ENCODE measurements at places on chromosomes 1 and 21. TPM values are rescaled to one million over a fixed set of nuclear protein-coding genes. Genes with fewer than 3 reads are reported as not detected.

GRCh38 chr1:28163496-28164161 is 12.9 kb downstream of the PTAFR start:
- DNase-seq, result peak; percentile 93
- H3K27me3 ChIP-seq, result no peaks in the 10 kb centered on the region
- H3K4me3 ChIP-seq, result no peak overlapping the region
- peaks cover 19% of the 10 kb centered on the region for H3K4me1 ChIP-seq
- no peaks in the 10 kb centered on the region for H3K36me3 ChIP-seq
- peak overlapping the region; percentile 36 for H3K27ac ChIP-seq

Gene RAVER2
- total RNA-seq, result 20.3 TPM

GRCh38 chr1:69567652-69568420 is at the start of gene LRRC7:
TSS of gene LRRC7 (plus strand) at chr1:69567922. CDS start at chr1:69568640, 718 bp downstream.
- peak within 1 kb of the TSS; percentile 88 for H3K27ac ChIP-seq
- DNase-seq, result peak; percentile 62
- H3K4me1 ChIP-seq, result peaks cover 4% of the 10 kb centered on the region
- H3K4me3 ChIP-seq, result peak within 1 kb of the TSS; percentile 63
- H3K27me3 ChIP-seq, result peaks cover 8% of the 10 kb centered on the region
- H3K36me3 ChIP-seq, result no peaks in the 10 kb centered on the region

DNA sequence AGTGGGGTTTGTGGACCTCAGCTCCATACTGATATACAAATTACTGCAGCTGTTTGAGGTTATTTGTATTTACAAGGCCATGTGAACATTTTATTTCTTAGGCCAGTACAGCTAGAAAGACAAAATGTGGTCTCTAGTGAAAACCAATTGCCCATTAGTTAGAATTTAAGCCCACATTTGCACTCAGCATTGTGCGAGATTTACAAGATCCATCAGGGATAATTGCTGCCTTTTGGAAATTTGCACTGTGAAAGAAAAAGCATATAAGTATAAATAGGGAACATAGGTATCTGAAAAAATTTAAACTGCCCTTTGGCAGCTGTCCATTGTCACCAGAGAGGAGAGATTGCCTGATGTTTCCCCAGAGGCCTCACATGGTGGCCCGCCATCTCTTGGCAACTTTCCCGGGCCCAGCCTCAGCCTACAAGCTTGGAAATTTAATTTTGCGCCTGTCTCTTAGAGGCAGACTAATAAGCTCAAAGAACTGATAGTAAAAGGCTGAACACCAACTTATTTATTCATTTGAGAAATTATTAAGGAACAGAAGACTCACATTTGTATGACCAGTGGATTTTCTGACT is 120.7 kb downstream of the MAP3K21 start:
- peaks cover 5% of the 10 kb centered on the region for H3K4me1 ChIP-seq
- peak; percentile 48 for DNase-seq
- no peak overlapping the region for H3K27ac ChIP-seq
- no peaks in the 10 kb centered on the region for H3K36me3 ChIP-seq
- no peaks in the 10 kb centered on the region for H3K27me3 ChIP-seq
- no peak overlapping the region for H3K4me3 ChIP-seq

DNA sequence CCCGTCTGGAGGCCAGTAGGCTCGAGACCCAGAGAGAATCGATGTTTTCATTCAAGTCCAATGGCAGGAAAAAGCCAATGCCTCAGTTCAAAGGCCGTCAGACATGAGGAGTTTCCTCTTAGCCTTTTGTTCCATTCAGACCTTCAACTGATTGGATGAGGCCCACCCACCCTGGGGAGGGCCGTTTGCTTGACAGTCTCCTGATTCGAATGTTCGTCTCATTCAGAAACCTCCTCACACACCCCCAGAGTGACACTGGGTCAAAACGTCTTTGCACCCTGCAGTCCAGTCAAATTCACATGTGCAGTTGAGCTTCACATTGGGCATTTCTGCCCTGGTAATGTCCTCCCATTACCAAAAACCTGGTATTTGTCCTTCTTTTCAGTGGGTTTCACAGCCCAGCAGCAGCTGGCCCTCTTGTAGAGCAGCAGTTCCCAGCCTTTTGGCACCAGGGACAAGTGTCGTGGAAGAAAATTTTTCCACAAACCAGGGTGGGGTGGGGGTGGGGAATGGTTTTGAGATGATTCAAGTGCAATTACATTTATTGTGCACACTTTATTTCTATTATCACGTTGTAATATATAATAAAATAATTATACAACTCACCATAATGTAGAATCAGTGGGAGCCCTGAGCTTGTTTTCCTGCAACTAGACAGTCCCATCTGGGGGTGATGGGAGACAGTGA is 40.1 kb downstream of the RSPH1 start:
- no peak for DNase-seq
- H3K27ac ChIP-seq, result no peak overlapping the region
- no peak overlapping the region for H3K4me3 ChIP-seq

- no peak for DNase-seq
- peaks cover 24% of the 10 kb centered on the region for H3K27me3 ChIP-seq
- peaks cover 31% of the 10 kb centered on the region for H3K4me1 ChIP-seq
- H3K27ac ChIP-seq, result no peak overlapping the region
These were observed 175.4 kb upstream of the EDN2 start for GRCh38 chr1:41659903-41660302.

Gene SPRR2B
- total RNA-seq, result not detected

Gene MIXL1
- 0.50 TPM for total RNA-seq

GRCh38 chr1:65255035-65255655 is 54.2 kb upstream of the DNAJC6 start:
- no peaks in the 10 kb centered on the region for H3K27me3 ChIP-seq
- no peaks in the 10 kb centered on the region for H3K36me3 ChIP-seq
- peak overlapping the region; percentile 17 for H3K27ac ChIP-seq
- peaks cover 8% of the 10 kb centered on the region for H3K4me1 ChIP-seq
- DNase-seq, result no peak

DNA sequence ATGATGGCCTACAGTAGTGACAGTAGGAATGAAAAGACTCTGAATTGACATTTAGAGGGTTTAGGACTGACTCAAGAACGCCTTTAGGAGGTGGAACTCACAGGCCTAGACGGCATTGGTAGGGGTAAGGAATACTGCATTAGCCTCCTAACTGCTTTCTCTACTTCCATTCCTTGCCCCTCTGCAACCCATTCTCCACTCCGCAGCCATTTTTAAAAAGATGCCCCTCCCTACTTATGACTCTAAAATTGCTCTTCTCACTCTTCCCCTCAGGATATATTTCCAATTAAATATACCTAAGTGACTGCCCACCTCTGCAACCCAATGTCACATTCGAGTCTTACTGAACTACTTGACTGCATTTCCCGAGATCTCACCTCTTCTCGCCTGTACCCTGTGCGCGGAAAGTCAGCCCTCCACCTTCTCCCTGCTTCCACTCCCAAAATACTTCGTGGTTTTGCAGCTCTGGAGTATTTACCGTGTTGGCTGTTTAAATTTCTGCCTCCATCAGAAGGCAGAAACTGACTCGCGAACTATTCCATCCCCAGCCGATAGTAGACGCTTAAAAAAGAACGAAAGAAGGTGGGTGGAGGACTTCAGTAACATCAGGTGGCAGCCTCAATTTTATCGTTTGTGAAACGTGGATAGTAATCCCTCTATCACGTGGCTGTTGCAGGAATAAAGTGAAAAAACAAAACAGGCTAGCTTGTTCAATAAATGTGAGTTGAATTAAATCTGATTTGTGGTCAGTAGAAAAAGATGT is 1.1 kb upstream of the YBX1 start:
- no peaks in the 10 kb centered on the region for H3K27me3 ChIP-seq
- H3K4me3 ChIP-seq, result peak overlapping the region; percentile 92
- peaks cover 7% of the 10 kb centered on the region for H3K36me3 ChIP-seq
- peak overlapping the region; percentile 94 for H3K27ac ChIP-seq
- peak; percentile 64 for DNase-seq
- peaks cover 5% of the 10 kb centered on the region for H3K4me1 ChIP-seq

Gene TRIM45
- total RNA-seq, result 6.8 TPM

- no peaks in the 10 kb centered on the region for H3K4me1 ChIP-seq
- peak overlapping the region; percentile 71 for H3K27ac ChIP-seq
- no peaks in the 10 kb centered on the region for H3K36me3 ChIP-seq
- H3K4me3 ChIP-seq, result no peak overlapping the region
- H3K27me3 ChIP-seq, result no peaks in the 10 kb centered on the region
- no peak for DNase-seq
These were observed 351.3 kb upstream of the SGIP1 start for GRCh38 chr1:66182551-66183178.

Gene RNU1-3
- total RNA-seq, result 29,651 TPM

- no peaks in the 10 kb centered on the region for H3K36me3 ChIP-seq
- no peak overlapping the region for H3K27ac ChIP-seq
- no peak overlapping the region for H3K4me3 ChIP-seq
- no peaks in the 10 kb centered on the region for H3K27me3 ChIP-seq
- H3K4me1 ChIP-seq, result no peaks in the 10 kb centered on the region
These were observed 21.3 kb downstream of the BACH1 start for GRCh38 chr21:29320031-29320430.

Gene EFCAB7
- 22.5 TPM for total RNA-seq

Gene G0S2
- total RNA-seq, result 1.7 TPM
